ENCODE measurements at places on chromosomes 12 and 14.

- H3K4me3 ChIP-seq, result no peak overlapping the region
- H3K27me3 ChIP-seq, result no peaks in the 10 kb centered on the region
- DNase-seq, result no peak
- no peaks in the 10 kb centered on the region for H3K36me3 ChIP-seq
Measured at GRCh38 chr12:121214855-121215745, 5.2 kb downstream of the P2RX4 start.

- H3K27me3 ChIP-seq, result no peaks in the 10 kb centered on the region
- H3K4me3 ChIP-seq, result no peak overlapping the region
- H3K27ac ChIP-seq, result no peak overlapping the region
- no peak for DNase-seq
- peaks cover 4% of the 10 kb centered on the region for H3K36me3 ChIP-seq
- H3K4me1 ChIP-seq, result no peaks in the 10 kb centered on the region
Measured at GRCh38 chr14:49691031-49691430, 1.9 kb upstream of the KLHDC1 start.

DNA sequence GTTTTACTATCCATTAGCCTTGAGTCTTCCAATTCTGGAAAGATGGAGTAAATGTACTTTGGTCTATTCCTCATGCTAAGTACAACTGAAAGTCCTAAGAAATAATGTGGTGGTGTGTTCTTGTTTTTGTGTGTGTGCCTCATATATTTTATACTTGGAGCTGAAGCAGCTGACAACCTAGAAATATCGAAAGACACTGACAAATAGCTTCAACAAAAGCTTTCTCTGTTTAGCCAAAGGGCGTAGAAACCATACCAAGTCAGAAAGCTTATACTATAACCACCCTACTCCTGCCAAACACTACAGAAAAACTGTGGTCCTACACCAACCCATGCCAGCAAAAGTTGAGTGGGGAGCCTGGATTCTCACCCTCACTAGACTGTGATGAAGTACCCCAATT is 188.4 kb downstream of the GPHN start:
- DNase-seq, result no peak
- H3K27ac ChIP-seq, result no peak overlapping the region
- no peak overlapping the region for H3K4me3 ChIP-seq
- no peaks in the 10 kb centered on the region for H3K27me3 ChIP-seq
- H3K4me1 ChIP-seq, result no peaks in the 10 kb centered on the region

DNA sequence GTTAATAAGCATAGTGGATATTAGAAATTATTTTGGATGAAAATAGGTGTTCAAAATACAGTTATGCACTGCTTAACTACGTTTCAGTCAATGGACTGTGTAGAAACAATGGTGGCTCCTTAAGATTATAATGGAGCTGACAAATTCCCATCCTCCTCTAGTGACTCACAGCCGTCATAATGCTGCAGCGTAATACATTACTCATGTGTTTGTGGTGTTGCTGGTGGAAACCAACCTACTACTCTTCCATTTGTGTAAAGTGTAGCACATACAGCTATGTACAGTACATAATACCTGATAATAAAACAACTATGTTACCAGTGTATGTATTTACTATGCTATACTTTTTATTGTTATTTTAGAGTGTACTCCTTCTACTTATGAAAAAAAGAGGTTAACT is 111.2 kb upstream of the TMCC3 start:
- H3K36me3 ChIP-seq, result no peaks in the 10 kb centered on the region
- no peak overlapping the region for H3K4me3 ChIP-seq
- H3K27me3 ChIP-seq, result no peaks in the 10 kb centered on the region
- no peaks in the 10 kb centered on the region for H3K4me1 ChIP-seq
- no peak overlapping the region for H3K27ac ChIP-seq
- DNase-seq, result no peak

- no peaks in the 10 kb centered on the region for H3K36me3 ChIP-seq
- H3K27me3 ChIP-seq, result no peaks in the 10 kb centered on the region
- DNase-seq, result no peak
- H3K4me1 ChIP-seq, result no peaks in the 10 kb centered on the region
Measured at GRCh38 chr12:21823581-21823980, 49.1 kb upstream of the KCNJ8 start.

DNA sequence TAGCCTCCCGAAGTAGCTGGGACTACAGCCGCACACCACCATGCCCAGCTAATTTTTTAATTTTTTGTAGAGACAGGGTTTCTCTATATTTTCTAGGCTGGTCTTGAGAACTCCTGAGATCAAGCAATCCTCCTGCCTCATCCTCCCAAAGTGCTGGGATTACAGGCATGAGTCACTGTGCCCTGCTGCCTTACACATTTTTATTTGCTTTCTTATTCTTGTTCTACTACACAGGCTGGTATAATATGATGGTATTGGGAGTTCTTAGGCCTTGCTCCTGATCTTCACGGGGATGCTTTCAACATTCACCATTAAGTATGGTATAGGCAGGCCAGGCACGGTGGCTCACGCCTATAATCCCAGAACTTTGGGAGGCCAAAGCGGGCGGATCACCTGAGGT is 21.2 kb downstream of the DGLUCY start:
- no peak for DNase-seq
- H3K4me1 ChIP-seq, result no peaks in the 10 kb centered on the region
- no peaks in the 10 kb centered on the region for H3K27me3 ChIP-seq
- peaks cover 19% of the 10 kb centered on the region for H3K36me3 ChIP-seq

- H3K4me3 ChIP-seq, result no peak overlapping the region
- no peaks in the 10 kb centered on the region for H3K27me3 ChIP-seq
- no peaks in the 10 kb centered on the region for H3K36me3 ChIP-seq
- H3K4me1 ChIP-seq, result no peaks in the 10 kb centered on the region
- H3K27ac ChIP-seq, result no peak overlapping the region
Measured at GRCh38 chr14:68663385-68664076, 129.3 kb downstream of the ZFP36L1 start.

DNA sequence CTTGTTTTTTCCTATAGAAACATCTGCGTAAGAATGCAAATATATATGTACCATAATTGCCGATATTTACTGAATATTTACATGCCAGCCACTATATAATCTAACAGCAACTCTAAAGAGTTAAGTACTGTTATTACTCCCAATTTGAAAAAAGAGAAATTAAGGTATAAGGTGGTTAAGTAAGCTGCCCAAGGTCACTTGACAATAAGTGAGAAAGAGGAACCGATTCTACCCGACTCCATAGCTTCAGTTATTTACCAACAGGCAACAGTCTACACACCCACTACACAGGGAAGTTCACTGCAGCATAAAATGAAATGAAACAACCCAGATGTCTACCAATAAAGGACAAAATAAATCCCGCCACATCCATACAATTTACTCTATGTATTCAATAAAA is 1.1 kb downstream of the MIS18BP1 start:
- DNase-seq, result no peak
- peaks cover 11% of the 10 kb centered on the region for H3K36me3 ChIP-seq
